Stimulated activated CD4-positive, alpha-beta T cell treated with anti-CD3 and anti-CD28 coated beads, Interleukin-2, amount 100 ng/mL, for 4 hours (primary cell): ENCODE measurements at places on chromosomes 2 and 18.

GRCh38 chr2:227207573-227207972 lies 43.1 kb downstream of the COL4A3 start:
- DNase-seq, result no peak

DNA sequence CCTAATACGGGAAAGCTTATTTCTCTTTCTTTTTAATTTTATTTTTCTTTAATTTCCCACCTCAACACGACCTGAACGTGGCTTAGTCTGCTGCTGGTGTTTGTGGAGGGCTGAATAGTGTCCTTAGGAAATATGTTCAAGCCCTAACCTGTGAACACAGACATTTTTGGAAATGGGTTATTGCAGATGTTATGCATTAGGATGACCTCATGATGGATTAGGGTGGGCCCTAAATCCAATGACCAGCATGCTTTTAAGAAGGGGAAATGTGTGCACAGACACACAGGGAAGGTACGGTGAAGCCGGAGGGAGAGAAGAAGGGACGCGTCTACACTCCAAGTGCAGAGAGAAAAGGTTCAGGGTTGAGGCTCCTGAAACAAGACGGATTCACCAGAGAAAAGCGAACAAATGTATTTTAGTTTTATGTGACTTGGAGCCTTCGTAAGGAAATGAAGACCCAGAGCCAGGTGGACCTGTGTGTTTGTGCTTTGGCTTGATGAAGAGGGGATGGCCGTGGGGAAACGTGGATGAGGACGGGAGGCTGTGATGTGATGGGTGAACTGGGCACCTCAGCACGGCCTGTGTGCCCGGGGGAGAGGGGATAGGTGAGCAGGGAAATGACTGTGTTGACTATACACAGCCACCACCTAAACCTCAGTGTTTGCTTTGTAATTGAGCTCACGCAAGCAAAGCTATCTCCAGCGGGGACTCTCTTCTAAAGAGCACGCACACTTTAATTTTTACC lies 37.5 kb downstream of the RTP5 start:
- DNase-seq, result no peak

GRCh38 chr2:86477349-86477748 lies 36.2 kb downstream of the KDM3A start:
- no peak for DNase-seq

DNA sequence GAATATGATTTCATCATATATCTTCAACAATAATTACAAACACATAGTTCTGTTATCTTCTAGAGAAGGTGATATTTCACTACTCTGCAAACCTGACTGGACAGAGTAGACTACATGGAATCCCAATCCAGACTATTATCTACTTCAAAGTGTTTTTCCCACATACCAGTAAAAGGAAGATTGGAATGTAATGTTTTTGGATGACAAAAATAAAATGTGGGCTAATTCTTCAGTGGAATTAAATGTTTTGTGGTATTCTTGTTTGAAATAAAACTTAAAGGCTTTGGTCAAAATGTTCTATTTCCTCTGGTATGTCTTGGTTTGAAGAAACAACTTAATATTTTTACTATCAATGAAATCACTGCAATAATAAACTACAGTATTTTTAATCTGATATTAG lies 22.1 kb downstream of the COL5A2 start:
- DNase-seq, result no peak

- DNase-seq, result no peak
Observed at GRCh38 chr2:217616936-217617335, 385.9 kb downstream of the TNS1 start.

DNA sequence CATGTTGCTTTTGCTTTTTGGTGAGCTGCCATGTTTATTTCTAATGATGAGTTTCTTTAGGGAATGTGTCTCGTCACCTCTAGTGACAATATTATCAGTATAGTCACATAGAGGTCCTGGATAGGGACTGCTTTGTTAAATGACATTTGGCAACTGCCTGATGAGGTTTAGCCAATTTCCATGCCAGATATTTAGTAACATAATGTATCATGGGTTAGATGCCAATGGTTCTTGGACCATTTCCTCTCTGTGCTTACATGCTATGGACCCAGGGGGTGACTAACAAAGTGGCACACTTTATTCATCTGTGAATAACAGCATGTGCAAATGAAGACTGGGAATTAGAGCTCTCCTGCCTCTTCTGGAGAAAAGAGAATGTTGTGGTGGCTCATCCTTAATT lies 56.2 kb upstream of the RAB27B start:
- no peak for DNase-seq
